ENCODE measurements at places on chromosomes 11 and 22. TPM values are rescaled to one million over a fixed set of nuclear protein-coding genes. Genes with fewer than 3 reads are reported as not detected.

TENM4 gene
- 177 TPM for total RNA-seq

DNA sequence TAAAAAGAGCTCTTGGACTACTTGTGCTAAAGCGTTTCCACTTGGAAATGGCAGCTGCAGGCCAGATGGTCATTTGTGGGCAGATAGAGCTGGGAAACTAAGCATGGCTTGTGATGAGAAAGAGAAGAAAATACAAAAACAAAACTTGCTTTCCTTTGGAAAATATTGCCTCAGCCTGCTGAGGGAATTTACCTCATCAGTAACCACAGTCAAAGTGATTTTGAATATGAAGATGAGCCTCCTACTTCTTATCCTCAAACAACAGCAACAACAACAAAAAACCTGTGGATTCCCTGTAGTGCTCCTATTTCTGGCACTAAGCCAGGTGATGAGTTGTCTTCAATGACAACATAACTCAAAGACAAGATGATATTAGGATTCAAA lies 62.7 kb upstream of the FIBIN start:
- no peak for DNase-seq

- DNase-seq, result no peak
Observed at GRCh38 chr22:19066531-19067271, 55.5 kb downstream of the DGCR2 start.

KRTAP5-2 gene
- not detected for total RNA-seq

GRCh38 chr11:80815752-80816453 lies 1375.1 kb upstream of the TENM4 start:
- no peak for DNase-seq

KRTAP5-8 gene
- total RNA-seq, result 0.73 TPM

SULT4A1 gene
- 7.2 TPM for total RNA-seq

CD44 gene
- total RNA-seq, result 2.9 TPM

DNA sequence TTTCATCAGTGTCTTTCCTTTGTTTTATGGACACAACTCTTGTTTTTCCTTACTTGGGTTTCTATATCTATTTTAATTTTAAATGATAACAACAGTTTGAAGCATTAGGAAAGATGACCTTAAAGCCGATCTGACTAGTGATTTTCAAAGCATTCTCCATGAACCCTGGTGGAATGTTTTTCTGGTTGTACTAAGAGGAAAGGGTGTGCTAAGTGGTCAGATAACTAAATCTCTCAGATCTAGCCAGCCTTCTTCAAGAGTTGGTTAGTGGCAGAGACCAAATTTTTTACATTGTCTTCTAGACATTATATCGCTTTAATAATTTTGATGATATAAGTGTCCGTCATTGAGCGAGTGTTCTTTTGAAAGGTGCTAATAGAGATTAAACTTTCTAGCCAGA lies 134.4 kb downstream of the METTL15 start:
- DNase-seq, result no peak

DNA sequence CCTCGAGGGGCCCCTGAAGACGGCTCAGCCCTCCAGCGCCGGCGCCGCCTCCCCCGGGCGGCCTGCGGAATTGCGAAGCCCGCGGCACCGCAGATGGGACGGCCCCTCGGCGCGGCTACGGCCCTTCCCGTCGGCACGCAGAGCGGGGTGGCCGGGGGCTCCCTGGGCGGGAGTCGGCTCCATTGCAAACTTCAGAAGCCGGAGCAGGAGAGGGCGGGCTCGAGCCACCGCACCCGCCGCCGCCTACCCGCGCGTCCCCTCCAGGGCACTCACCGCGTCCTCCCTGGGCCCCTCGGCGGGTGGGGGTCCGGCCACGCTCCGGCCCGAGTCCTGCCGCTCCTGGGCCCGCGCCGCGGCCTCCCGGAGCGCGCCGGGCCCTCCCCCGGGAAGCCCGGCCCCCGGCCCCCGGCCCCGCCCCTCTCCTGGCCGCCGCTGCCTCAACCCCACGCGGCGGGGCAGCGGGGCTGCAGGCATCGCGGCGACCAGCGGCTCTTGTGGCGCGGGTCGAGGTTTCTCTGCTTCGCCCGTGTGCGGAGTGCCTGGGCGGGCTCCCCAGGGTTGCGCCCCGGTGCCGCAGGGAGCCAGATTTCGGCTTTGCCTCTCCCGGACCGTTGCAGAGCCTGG lies at the start of gene PACSIN3:
Gene PACSIN3, minus strand, starts transcription at position 359 of the 624 bp plus-strand sequence. CDS start 3,707 bp downstream, outside the sequence.
- peak; percentile 50 for DNase-seq

DBX1 gene
- not detected for total RNA-seq

DNA sequence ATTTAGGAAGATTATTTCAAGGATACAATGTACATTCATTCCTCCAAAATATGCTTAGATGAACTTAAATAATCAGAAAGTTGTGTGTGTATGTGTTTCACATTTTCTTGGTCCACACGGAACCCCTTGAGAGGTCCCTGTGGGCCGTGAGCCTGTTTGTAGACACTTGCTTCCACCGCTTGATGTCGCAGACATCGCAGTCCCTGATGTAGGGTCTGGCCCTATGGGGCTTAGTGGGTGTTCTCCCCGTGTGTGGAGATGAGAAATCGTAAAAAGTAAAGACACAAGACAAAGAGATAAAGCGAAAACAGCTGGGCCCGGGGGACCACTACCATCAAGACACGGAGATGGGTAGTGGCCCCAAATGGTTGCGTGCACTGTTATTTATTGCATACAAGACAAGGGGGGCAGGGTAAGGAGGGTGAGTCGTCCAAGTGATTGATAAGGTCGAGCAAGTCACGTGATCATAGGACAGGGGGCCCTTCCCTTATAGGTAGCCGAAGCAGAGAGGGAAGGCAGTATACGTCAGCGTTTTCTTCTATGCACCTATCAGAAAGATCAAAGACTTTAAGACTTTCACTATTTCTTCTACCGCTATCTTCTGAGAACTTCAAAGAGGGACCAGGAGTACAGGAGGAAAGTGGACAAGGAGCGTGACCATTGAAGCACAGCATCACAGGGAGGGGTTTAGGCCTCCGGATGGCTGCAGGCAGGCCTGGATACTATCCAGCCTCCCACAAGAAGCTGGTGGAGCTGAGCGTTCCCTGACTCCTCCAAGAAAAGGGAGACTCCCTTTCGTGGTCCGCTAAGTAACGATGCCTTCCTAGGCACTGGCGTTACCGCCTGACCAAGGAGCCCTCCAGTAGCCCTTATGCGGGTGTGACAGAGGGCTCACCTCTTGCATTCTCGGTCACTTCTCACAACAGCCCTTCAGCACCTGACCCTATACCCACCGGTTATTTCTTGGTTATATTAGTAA lies 1.2 kb upstream of the APOBEC3C start:
- no peak for DNase-seq

DNA sequence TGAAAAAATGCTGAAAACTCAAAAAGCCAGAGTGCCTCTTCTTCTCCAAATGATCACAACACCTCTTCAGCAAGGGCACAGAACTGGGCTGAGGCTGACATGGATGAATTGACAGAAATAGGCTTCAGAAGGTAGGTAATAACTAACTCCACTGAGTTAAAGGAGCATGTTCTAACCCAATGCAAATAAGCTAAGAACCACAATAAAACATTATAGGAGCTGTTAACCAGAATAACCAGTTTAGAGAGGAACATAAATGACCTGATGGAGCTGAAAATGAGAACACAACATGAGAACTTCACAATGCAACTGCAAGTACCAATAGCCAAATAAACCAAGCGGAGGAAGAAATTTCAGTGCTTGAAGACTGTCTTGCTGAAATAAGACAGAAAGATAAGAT lies 9.2 kb downstream of the OR56B4 start:
- DNase-seq, result no peak

DNA sequence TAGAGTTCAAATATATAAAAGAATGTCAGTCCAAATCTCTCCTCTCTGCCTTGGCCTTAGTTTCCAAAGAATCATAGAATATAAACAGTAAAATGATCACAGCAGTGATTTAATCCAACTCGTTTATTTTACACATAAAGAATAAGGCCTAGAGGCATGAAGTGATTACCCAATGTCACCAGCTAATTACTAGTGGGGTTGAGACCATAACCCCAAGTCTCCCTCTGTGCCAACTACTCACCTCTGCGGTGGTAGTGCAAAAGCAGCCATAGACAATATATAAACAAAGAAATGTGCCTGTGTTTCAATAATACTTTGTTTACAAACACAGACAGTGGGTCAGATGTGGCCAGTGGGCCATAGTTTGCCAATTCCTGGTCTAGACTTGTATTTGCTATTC lies 96.6 kb upstream of the FAT3 start:
- no peak for DNase-seq

- no peak for DNase-seq
Observed at GRCh38 chr22:44885806-44886360, 123.9 kb downstream of the PHF21B start.

KLHL35 gene
- 0.67 TPM for total RNA-seq

DRD2 gene
- 5.5 TPM for total RNA-seq

GRCh38 chr11:35892166-35892565 lies 51.7 kb upstream of the LDLRAD3 start:
- no peak for DNase-seq

GRCh38 chr22:19974935-19975706 lies 33.5 kb upstream of the TXNRD2 start:
- no peak for DNase-seq

DNA sequence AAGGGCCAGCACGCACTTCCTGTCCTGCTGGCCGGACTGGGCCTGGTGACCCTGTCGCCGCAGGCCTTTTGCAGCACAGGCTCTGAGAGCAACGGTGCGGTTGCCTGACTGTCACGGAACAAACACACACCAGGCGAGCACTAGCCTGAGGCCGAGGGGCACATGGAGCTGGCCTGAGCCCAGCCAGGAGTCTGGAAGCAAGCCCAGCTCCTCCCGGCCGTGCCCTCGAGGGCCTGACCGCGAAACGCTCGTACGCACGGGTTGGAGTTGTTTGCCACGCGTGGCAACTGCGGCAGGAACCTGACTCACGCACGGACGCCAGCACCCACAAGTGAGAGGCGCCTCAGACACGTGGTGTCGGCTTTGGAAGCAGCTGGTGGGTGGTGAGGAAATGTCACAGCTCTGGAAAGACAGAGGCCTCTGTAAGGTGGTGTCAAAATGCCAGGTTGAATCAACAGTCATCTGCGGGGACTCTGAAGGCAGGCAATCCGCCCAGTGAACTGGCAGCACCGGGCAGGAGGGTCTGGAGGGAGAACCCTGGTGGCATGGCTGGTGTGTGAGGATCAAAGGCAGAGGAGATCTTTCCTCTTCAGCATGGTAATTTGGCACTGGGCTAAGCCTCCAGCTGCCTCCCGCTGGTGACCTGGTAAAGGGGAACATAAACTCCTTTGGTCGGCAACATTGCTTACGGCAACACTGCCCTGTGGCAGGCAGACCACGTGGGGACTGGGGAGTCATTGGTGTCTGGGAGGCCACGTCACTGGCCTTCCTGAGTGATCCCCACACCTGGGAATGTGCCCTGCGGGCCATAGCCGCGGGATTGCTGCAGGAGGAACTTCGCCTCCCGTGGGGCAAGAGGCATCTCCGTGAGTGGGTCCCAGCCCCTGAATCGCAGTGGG lies 15.3 kb upstream of the IL17REL start:
- no peak for DNase-seq

GRCh38 chr11:113240790-113241635 lies 73.4 kb upstream of the TTC12 start:
- DNase-seq, result no peak

WNT11 gene
- 22.5 TPM for total RNA-seq

GRCh38 chr22:45310977-45311531 lies 1.3 kb downstream of the FAM118A start:
- DNase-seq, result no peak

Data from mesothelial cell of epicardium (in vitro differentiated cells).